Mammary epithelial cell (primary cell): ENCODE measurements at places on chromosomes 4 and X. TPM values are rescaled to one million over a fixed set of nuclear protein-coding genes. Genes with fewer than 3 reads are reported as not detected.

Gene TSPAN6
- 27.3 TPM for total RNA-seq

DNA sequence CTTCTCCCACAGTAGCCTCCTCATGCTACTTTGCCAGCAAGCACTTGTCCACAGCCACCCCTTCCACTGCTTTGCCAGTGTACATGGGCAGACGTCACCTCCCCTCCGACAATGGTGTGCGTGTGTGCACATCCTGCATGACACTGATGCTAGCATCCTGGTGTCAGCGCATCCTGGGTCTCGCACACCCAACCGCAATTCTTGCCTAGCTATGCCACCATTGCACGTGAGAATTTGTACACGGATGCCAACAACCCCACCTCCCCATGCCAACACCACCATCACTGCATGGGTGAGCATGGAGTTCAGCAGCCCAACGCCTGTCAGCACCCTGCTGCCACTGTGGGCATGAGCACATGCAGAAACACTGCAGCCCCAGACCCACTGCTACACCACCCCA, 550.0 kb downstream of the STPG2 start:
- DNase-seq: no peak

- DNase-seq: no peak
Observed at GRCh38 chr4:78553529-78554060, 2.0 kb downstream of the ANXA3 start.

DNA sequence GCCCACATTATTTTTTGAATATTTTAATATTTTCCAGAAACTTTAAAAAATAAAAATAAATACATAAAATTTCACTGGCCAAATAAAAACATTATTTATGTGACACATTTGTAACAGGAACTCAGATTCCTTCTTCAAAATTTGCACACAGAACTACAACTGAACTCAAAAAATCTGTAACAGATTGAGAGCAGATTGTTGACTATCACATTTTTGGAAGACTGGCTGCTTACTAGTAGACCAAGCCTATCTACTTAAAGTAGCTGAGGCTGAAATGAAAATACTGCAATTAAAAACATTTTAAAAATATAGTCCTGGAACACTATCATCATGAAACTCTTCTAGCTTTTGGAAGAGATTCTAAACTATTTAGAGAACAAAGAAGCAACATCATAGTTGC, 203.9 kb downstream of the SH3BGRL start:
- DNase-seq: no peak

DNA sequence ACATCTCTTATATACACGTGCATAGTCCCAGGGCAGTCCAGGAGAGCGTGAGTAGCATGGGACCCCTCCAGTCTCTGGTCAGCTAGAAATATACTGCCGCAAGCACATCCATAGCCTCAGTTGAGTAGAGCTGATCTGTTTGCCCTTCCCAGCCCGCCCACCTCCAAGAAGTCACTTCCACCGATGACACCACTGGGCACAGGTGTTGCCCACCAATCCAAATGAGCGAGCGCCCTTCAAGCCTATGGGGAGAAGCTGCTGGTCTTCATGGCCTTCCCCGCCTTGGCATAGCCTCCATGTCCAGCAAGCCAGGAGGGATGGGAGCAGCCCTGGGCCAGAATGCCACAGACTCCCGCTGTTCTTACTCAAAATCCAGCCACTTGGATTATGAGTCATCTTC, 10.2 kb downstream of the DUSP9 start:
- no peak for DNase-seq

DNA sequence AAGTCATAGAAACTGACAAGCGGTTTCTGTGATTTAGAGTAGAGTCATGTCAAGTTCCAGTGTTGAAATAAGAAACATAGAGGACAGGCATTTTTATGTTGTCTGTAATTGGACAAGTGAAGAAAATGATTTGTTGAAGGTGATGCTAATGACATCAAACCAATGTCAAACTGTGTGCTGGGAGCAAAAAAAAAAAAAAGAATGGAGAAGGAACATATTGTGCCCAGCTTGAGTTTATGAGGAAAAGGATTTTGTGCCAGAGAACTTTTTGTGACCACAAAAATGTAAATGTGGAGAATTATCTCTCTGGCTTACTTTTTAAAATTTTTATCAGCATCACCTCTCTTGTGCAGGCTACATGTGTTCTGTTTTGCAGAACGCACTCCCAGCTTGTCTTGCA, 495.7 kb downstream of the RAPGEF2 start:
- no peak for DNase-seq
